ENCODE measurements at places on chromosomes 1 and 21. TPM values are rescaled to one million over a fixed set of nuclear protein-coding genes. Genes with fewer than 3 reads are reported as not detected.

The OR2T34 gene
- not detected for total RNA-seq

The PADI1 gene
- 6.0 TPM for total RNA-seq

The MRPL9 gene
- 103 TPM for total RNA-seq

The MR1 gene
- 19.8 TPM for total RNA-seq

The MX2 gene
- total RNA-seq = 0.34 TPM

The AMY2A gene
- not detected for total RNA-seq

The EDARADD gene
- 10.0 TPM for total RNA-seq

The CYP4B1 gene
- 9.0 TPM for total RNA-seq

The SETD4 gene
- 17.8 TPM for total RNA-seq

The OR2T2 gene
- not detected for total RNA-seq

The LCE3D gene
- 35.9 TPM for total RNA-seq

The MFAP2 gene
- total RNA-seq = 17.6 TPM

The NPR1 gene
- total RNA-seq = not detected

The C1orf232 gene
- not detected for total RNA-seq

The CR1L gene
- not detected for total RNA-seq

The ACKR1 gene
- total RNA-seq = not detected

The APOBEC4 gene
- not detected for total RNA-seq

The SPATA21 gene
- total RNA-seq = not detected

The GUCA2A gene
- not detected for total RNA-seq

The S100A8 gene
- total RNA-seq = 238 TPM

The WNT4 gene
- 0.68 TPM for total RNA-seq

The C1orf94 gene
- total RNA-seq = not detected

The C1orf185 gene
- not detected for total RNA-seq

The ERICH3 gene
- not detected for total RNA-seq

The BTBD19 gene
- total RNA-seq = 1.9 TPM

The HCRTR1 gene
- total RNA-seq = not detected

The ATP6V1G3 gene
- not detected for total RNA-seq

The LRRC71 gene
- total RNA-seq = not detected

The CLDN8 gene
- 0.14 TPM for total RNA-seq

The LIPI gene
- not detected for total RNA-seq

The HES3 gene
- not detected for total RNA-seq

The OTUD7B gene
- total RNA-seq = 19.5 TPM

The ELAVL4 gene
- not detected for total RNA-seq

The OPRD1 gene
- total RNA-seq = not detected

The PBX1 gene
- total RNA-seq = 18.7 TPM

The FAM151A gene
- not detected for total RNA-seq

The SPRR3 gene
- total RNA-seq = 67.3 TPM

The SLC5A9 gene
- 0.07 TPM for total RNA-seq

Data from nasal cavity respiratory epithelium epithelial cell of viscerocranial mucosa (primary cell).